ENCODE measurements at places on chromosomes 12 and 14.

DNA sequence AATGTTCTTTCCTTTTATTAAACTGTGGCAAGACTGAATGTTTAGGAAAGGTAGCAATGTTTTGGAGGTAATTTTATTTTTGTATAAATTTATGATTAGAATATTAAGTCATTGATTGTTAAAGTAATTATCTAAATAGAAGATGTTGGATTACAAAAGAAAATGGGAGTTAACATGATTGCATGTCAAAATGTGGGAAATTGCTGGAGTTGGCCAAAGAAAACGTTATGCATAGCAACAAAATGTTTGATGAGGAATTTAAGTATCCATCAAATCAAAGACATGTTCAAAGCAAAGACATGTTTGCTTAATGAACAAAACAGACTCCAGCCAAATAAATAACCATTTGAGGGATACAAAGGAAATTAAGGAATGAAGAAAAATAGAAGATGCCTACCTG, 3.2 kb upstream of the MLH3 start:
- DNase-seq: no peak

- DNase-seq: no peak
These were observed 4.0 kb downstream of the SSH1 start for GRCh38 chr12:108853426-108853825.

DNA sequence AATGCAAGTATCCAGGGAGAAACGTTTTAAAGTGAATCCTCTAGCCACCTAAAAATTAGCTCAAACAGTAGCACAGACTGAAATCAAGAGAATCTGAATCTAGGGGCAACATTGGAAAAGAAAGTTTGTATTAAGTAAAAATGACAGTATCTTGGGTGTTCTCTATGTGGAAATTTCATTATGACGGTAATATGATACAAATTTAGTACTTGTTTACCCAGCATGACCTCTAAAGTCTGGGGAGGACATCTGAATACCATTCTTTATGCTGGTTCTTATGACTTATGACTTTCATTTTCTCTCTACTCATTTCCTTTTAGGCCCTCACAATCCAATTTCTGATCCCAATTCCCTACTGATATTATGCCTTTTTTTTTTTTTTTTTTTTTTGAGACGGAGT, 14.0 kb downstream of the GTSF1 start:
- DNase-seq: no peak

DNA sequence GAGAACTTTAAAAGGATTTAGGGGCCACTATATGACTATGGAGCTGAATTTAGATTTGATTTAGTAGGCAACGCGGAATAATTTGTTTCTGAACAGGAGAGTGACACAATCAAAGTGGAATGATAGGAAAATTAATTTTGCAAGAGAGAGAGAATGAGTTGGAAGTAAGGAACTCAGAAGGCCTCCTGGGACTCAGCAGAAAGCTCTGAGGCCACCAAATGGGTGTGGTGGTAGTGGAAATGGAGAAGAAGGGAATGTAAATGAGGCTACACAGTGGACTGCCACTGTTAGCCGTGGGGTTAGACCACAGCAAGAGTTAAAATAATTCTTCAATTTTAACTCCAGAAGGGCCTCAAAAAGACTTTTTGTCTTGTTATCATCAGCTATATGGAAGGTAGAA, 102.7 kb downstream of the LRRK2 start:
- DNase-seq: no peak

DNA sequence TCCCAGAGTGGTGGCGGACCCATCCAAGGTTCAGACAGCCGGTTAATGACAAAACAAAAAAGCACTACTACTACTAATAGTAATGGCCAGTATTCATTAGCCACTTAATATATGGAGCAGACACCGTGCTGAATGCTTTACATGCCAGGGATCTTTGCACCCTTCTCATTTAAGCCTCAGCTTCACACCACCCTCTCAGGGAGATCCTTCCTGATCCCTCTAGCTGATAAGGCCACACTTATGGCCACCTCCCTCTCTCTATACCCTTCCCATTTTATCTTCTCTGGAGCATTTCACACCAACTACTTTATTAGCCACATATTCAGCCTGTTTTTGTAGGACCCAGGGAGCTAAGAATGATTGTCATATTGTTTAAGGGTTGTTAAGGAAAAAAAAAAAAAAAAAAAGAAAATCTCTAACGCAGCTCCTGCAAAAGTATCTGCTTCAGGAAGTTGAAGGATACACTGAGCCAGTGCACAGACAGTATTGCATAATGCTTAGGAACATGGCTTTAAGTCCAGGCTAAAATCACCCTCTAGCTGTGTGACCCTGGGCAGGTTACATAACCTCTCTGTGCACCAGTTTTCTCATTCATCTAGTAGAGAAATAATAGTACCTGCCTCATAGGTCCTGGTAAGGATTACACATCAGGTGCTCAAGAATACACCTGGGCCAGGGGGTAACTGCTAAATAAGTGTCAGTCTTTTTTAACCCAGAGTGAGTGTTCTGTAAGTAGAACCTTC, 29.4 kb downstream of the NUAK1 start:
- no peak for DNase-seq

GRCh38 chr12:102543494-102544485, 63.4 kb upstream of the IGF1 start:
- no peak for DNase-seq

- DNase-seq: no peak
These were observed 455 bp downstream of the ATP6V1D start for GRCh38 chr14:67358924-67359774.

- no peak for DNase-seq
These were observed 42.7 kb upstream of the CRACR2A start for GRCh38 chr12:3795492-3796133.

DNA sequence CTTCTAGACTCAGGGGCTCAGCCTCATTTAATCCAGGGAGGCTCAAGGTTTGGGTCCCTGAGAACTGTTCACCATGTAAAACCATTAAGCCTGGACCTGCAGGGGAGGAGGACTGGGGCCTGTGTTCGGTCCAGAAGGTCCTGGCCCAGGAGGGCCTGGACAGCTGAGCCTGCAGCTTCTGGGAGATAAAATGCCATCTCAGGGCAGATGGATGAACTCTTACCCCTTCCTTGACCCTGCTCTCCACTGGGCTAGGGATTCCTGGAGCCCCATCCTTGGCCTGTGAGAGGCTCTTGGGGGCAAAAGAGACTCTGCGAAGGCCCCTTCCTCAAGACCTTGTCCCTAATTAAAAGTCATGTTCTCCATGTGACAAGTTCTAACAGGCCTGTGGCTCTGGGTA, 51.2 kb downstream of the PRMT8 start:
- no peak for DNase-seq

DNA sequence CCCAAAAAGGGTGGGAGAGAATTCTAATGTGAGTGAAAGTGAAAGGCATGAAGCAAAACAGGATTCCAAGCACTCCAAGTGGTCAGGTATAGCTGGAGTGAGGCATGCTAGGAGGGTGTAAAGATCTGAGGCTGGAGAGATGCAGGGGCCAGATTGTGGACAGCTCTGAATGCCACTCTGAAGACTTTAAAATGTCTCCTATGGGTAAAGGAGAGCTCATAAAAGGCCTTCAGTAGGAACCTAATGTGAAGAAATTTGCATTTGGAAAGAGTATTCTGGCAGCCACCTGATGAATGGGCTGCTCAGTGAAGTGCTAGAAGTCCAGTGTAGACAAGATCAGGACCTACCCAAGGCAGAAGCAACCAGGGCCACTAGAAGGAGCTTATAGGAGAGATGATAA, 68.9 kb downstream of the DNAI7 start:
- no peak for DNase-seq

DNA sequence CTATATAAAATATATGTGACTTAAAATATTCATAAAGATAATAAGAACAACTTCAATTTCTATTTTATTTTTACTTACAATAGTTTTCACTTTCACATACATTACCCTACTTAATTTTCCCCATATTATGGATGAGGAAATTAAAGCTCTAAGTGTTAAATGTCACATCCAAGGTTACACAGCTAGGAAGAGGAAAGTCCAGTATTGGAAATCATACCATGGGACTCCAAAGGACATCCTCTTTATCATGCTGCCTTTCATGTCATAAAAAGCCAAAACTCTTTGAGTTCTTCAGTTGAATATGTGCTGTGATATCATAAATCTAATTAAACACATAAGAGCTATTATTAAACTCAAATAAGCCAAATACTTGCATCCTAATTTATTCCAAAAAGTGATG, 172.4 kb upstream of the GARIN2 start:
- no peak for DNase-seq

DNA sequence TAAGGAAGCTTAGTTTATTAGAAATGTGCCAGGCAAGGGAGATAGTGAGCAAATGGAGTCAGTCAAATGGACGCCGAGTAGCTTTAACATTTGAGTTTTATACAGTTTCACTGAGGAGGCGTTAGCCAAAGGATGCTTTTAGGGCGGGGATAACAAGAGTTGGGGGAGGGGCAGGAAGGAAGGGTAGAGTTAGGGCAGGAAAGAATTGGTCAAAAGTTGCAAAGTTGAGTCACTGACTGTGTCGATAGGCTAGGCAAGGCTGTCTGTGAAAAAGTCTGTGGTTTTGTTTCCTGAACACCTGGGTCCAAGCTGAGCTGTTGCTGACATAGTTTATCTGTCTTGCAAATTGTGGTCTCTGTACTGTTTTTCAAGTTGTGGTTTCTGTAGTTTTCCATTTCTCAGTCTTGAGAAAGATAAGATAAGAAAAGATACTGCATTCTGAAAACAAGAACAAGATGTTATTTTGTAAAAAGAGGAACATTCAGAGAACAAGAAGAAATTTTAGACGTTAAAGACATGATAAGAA, 62.6 kb upstream of the RESF1 start:
- DNase-seq: peak; percentile 58

- no peak for DNase-seq
These were observed 252.5 kb downstream of the TMEM132C start for GRCh38 chr12:128519426-128519825.

- no peak for DNase-seq
These were observed 24.1 kb upstream of the PLEKHG3 start for GRCh38 chr14:64680013-64680713.

- no peak for DNase-seq
These were observed 5.4 kb upstream of the EML5 start for GRCh38 chr14:88798156-88798555.

- no peak for DNase-seq
These were observed 9.1 kb downstream of the BAZ1A start for GRCh38 chr14:34865889-34866574.

GRCh38 chr12:44960423-44960822, 84.3 kb upstream of the NELL2 start:
- no peak for DNase-seq

GRCh38 chr12:20410734-20411133, 42.4 kb downstream of the PDE3A start:
- DNase-seq: no peak

DNA sequence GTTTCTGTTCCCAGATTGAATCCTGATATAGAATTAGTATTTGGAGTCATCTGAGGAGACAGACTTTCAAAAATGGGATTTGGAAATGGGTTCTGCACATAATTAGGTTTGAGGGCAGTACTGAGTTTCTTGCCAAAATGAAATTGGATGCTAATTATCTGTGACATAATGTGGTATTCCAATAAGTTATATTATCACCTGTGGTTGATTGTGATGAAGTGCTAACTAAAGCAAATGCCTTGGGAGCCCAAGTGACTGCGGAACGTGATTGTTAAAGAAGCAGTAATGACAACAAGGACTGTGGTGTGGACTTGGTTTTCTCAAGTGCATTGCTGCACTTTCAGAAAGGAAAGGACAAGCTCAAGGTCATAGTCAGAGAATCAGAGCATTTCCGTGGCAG, 337.0 kb downstream of the IPO8 start:
- DNase-seq: no peak

GRCh38 chr14:31926123-31926522, 151.0 kb upstream of the ARHGAP5 start:
- DNase-seq: no peak

DNA sequence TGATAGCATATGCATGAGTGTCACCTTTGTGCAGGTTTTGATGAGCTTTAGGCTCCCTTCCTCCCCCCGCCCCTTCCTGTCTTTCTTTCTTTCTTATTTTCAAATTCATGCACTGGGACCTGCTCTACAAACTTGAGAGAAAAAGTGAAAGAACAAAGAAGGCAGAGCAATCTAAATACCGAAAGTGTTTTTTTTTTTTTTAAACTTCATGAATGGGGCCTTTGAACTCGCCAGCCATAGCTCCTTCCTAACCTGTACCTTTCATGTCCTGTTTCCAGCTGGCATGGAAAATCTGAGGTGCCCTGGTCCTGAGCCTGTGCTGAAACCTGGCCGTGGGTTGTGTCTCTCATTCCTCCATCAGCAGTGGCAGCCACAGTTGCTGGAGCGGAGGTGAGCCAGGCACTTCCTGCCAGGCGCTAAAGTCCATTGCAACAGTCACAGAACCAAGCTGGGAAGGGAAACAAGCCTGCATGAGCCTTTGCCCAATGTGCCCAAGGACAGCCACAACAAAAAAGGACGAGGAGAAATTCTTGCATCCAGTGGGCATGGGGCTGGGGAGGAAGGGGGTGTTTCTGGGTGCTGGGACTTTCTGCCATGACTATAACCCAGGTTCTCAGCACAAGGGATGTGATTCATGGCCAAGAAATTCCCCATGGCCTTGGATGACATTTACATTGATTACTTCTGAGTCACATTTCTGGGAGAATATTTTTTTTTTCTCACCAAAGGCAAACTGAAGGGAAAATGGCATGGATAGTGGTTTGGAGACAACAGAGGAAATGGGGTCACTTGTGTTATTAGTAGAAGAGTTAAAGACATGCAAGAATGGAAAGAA, 102.7 kb downstream of the TMEM30B start:
- no peak for DNase-seq

- DNase-seq: no peak
These were observed 182.7 kb upstream of the BCL2L14 start for GRCh38 chr12:11888029-11888428.

DNA sequence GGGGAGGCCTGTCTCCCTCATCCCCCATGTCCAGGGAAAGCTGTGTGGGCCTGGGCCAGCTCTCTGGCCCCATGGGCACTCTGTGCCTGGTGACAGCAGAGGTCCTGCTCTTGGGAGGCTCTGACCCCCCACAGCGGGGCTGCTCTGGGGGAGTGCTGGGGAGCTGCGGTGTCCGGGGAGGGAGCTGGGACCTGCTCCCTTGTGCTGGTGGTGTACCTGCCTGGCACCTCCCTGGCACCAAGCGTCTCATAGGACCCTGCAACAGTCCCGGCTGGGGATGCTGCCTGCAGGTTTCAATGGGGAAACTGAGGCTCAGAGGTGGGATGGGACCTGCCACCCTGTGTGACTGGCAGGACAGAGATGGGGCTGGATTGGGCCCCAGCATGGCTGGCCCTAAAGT, 111.3 kb downstream of the KIF26A start:
- DNase-seq: no peak

GRCh38 chr12:12476857-12477531, 85.7 kb downstream of the DUSP16 start:
- no peak for DNase-seq

DNA sequence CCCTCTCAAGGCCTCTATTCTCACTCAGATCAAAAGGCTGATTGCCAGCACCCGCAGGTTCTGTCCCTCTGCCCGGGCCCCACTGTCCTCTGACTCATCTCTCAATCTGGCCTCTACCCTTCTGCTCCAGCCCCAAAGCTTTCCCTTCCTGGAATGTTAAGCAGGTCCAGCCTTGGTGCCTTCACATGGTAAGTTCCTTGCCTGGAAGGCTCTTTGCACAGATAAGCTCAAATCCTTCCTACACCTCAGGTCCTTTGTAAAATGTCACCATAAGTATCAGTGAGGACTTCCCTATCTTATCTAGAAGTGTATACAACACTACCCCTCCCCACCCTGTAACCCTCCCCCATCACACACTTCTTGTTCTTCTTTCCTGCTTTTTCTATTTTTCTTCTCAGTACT, 22.2 kb downstream of the LPCAT3 start:
- no peak for DNase-seq

- no peak for DNase-seq
These were observed 42.0 kb downstream of the KCNK13 start for GRCh38 chr14:90103808-90104207.
